ENCODE measurements at places on chromosomes 2 and 18.

GRCh38 chr2:170818752-170819470 lies 2.2 kb downstream of the GAD1 start:
- DNase-seq, result no peak

GRCh38 chr18:78986018-78986481 lies 6.4 kb downstream of the SALL3 start:
- peak; percentile 77 for DNase-seq

- DNase-seq, result no peak
Observed at GRCh38 chr2:135999899-136000298, 14.5 kb upstream of the DARS1 start.

GRCh38 chr2:161681046-161681445 lies 56.8 kb downstream of the SLC4A10 start:
- no peak for DNase-seq

GRCh38 chr2:152475982-152476381 lies 141.0 kb downstream of the FMNL2 start:
- no peak for DNase-seq

GRCh38 chr2:191899410-191899809 lies 52.5 kb upstream of the CAVIN2 start:
- DNase-seq, result no peak

DNA sequence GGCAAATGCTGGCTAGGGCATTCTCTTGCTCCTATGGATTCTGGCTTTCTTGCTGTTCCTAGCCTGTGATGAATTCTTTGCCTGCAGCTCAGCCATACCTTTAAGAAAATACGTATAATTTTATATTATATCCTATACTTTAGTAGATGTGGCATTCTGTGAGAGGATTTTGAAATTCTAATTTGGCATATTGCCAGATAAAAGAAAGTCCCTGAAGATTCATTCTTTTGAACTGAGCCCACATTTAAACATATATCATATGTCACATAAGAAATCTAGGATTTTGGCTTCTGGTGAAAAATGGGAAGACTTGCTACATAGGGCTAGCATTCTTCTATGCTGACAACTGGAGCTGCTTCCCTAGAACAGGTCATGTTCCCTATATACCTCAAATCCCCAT lies 91.4 kb upstream of the LYPD1 start:
- no peak for DNase-seq

- no peak for DNase-seq
Observed at GRCh38 chr2:37866171-37866934, 58.7 kb upstream of the RMDN2 start.

GRCh38 chr2:40225670-40226210 lies 226.2 kb downstream of the SLC8A1 start:
- no peak for DNase-seq

DNA sequence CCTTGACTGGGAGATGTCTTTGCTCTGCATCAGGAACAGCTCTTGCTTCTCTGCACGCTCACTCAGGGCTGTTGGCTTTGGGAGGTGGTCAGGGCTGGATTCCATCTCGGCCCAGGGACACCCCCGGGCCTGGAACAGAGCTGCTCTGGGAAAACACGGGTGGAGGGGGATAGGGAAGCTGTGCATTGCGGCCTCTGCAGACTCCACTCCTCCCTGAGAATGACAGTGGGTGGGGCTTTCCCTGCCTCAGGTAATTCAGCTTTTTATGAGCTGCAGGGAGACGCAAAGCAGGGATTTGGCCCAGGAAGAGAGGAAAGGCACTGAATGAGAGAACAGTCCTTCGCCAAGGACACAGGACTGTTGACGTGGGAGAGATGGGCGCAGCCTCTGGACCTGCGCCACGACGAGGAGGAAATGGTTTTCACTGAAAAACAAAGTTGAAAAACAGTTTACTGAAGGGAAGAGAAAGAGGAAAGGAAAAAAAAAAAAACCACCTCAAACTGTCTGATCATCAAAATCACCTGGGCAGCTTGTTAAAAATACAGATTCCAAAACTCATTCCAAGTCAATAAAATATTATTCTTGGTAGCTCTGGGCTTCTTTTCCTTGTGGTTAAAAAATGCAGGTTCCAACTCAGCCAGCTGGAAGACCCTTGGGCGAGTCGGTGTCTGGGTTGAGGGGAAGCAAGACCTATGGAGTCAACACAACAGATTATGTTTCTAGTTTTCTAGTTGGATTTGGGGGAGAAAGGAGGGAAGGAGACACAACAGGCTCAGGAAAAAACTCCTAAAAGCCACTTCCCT lies 194.0 kb downstream of the ZFP36L2 start:
- no peak for DNase-seq

DNA sequence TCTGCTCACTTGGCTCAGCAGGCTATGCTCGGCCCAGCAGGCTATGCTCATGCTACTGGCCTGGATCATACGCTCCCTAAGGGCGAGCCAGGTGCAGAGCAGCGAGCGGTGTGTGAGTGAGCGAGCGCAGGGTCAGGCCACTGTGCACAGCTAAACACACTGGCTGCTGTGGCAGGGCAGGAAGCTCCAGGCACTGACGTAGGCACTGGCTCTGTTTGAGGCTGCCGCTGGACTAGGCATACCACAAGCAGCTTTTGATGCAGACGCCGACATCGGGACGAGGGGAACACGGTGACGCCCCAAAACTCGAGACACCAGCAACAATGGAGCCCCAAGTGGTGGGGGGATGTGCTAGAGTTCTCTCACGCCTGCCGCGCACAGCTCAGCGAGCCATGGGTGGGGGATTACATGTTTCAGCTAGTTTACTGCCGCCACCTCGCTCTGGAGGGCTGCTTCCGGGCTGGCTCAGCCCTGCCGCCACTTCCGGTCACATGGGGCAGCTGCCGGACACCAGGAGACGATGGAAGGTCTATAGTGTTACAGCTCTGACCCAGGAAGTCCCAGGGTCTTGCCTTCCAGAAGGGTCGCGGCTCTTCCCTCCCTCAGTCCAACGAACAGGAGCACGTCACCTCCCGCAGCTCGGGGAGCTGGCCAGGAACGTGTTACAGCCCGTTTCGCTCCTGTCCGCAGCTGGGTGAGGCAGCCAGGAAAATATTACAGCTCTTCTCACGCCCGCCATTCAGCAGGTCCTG lies 1176.9 kb upstream of the LRRTM1 start:
- no peak for DNase-seq

Measured in NCI-H1105 (cell line).